ENCODE measurements at places on chromosomes 5 and 9.

DNA sequence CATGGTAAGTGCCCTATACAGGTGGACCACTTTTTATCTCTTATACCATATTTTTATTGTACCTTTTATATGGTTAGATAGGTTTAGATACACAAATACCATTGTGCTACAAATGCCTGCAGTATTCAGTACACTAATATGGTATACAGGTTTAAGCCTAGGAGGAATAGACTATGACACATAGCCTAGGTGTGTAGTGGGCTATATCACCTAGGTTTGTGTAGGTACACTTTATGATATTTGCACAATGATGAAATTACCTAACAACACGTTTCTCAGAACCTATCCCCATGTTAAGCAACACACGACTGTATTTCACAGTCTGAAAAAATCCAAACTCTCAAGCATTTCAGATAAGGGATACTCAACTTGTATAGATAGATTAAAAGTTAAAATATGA is 9.6 kb upstream of the PHF24 start:
- no peak for DNase-seq

GRCh38 chr9:78133751-78134150 is 102.1 kb upstream of the CEP78 start:
- DNase-seq: no peak

GRCh38 chr9:115640887-115641286 is 512.7 kb upstream of the PAPPA start:
- DNase-seq: no peak

GRCh38 chr5:1594357-1595106 is 70.8 kb upstream of the LPCAT1 start:
- DNase-seq: no peak

DNA sequence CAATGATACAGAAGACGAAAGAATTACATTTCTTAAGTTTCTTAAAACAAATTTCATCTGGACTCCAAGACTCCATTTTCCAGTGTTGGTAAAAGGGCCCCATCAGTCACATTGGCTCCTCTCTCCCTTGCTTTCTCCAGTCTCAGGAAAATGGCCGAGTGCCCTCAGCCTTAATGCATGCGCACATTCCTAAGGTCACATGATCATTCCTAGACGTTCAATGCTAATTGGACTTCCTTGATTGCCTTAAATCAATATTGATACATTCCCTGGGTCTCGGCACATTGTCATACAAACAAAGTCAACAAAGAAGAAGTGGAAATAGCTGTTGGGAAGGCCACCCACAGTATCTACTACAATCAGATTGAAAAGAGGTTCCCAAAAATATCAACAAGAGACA is 413.6 kb upstream of the GRAMD2B start:
- DNase-seq: no peak

GRCh38 chr9:13513716-13514444 is 234.4 kb upstream of the MPDZ start:
- no peak for DNase-seq

DNA sequence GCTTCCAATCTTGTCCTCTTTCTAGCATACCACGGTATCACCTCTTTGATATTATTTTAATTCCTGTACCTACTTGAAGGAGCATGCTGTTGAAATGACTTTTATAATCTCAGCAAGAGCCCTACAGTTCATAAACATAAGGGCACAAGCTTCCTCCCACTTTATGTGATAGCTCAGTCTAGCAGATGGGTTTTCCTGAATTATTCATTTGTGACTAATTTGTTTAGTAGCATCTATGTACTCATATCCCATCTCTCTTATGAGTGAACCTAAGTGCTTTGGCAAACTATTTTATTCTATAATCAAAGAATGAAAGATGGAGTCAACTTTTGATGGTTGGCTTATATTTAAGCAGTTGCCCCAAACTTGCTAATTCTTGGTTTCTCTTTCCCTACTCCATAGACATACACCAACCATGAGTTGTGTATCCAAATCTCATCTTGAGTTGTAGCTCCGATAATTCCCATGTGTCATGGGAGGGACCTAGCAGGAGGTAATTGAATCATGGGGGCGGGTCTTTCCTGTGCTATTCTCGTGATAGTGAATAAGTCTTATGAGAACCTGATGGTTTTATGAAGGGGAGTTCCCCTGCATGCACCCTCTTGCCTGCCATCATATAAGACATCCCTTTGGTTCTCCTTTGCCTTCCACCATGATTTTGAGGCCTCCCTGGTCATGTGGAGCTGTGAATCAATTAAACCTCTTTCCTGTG is 17.7 kb downstream of the TXNDC8 start:
- DNase-seq: no peak

- no peak for DNase-seq
Observed at GRCh38 chr5:18195910-18196309, 561.6 kb downstream of the TAF11L14 start.

- DNase-seq: no peak
Observed at GRCh38 chr5:172385707-172386106, 68.6 kb downstream of the SH3PXD2B start.

GRCh38 chr5:58501778-58502417 is 10.7 kb downstream of the GAPT start:
- no peak for DNase-seq

DNA sequence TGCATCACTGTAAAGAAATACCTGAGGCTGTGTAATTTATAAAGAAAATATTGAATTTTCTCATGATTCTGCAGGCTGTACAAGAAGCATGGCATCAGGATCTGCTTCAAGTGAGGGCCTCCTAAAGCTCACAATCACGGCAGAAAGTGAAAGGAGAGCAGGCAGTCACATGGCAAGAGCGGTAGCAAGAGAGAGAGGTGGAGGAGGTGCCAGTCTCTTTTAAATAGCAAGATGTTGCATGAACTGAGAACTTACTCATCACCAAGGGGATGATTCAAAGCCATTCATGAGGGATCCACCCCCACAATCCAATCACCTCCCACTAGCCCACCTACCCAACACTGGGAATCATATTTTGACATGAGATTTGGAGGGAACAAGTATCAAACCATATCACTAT is 184.5 kb upstream of the PAPPA start:
- no peak for DNase-seq

- no peak for DNase-seq
Observed at GRCh38 chr5:33317271-33317670, 123.5 kb upstream of the TARS1 start.

- no peak for DNase-seq
Observed at GRCh38 chr5:22593592-22593991, 259.6 kb downstream of the CDH12 start.

DNA sequence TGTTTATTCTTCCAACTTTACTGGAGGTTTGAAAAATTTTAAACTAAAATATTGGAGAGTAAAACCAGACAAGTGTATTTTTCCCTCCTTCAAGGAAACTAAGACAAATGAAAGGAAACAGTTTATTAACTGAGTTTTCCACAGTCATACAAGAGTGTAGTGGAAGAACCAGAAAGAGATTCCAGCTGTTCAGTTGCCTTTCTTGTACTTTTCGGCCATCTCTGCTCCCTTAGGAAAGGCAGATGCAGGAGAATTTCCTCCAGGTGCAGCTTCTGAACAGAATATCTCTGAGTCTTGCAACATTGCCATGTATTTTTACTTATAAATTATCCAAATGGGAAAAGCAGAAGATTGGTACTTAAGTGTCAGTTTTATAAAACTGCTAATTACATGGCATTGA is 217.1 kb downstream of the MAST4 start:
- no peak for DNase-seq

DNA sequence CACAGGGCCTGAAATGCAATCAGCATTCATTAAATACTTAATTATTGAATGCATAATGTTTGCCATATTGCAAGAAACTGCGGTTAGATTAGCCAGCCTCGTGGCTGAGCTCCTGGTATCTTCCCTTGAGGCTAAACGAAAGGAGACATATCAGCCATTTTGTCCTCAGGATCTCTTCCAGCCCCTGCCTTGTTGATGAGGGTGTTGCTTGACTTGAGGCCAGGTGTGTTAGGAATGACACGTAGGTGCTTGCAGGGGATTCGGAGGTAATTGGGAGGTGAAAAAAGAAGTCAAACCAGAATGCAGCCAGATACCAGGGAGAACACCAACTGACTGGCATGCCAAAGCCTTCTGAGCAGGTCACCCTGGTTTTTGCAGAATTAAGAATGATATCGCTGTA is 12.5 kb downstream of the SH3RF2 start:
- DNase-seq: no peak

GRCh38 chr5:10213316-10213715 is 36.4 kb downstream of the ATPSCKMT start:
- no peak for DNase-seq

- DNase-seq: no peak
Observed at GRCh38 chr9:127574072-127574993, 37.7 kb upstream of the STXBP1 start.

DNA sequence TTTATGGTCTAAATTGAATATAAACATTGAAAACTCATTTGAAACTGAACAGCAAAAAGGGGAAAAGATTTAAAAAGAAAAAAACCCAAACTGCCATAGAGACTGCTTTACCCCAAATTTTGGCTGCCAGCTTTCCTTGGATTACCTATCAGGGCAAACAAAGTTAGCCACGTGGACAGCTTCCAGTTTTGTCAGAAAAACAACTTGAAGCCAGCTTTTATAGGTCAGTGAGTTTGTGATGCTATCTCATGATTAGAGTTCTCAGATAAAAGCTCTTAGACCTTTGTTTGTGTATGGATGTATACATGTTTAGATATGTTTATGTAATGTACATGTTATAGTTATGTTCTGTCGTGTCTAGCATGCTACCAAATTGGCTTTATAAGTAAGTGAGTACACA is 16.1 kb downstream of the FBP2 start:
- DNase-seq: no peak

DNA sequence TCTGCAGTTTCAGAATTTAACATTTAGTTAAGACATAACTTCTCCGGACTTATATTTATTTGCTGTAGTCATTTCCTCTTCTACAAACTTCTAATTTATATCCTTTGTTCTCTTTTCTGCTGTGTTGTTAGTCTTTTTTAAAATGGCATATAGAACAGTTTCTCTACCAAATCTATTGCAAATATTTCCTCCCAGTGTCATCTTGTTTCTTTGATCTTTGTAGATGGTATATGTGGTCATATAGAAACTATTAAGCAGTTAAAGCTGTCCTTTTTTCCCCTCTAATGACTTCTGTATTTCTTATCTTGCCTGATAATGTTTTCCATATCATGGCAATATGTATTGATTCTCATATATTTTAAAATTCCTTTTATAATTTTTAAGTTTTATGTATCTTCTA is 264.5 kb downstream of the MCTP1 start:
- DNase-seq: no peak

DNA sequence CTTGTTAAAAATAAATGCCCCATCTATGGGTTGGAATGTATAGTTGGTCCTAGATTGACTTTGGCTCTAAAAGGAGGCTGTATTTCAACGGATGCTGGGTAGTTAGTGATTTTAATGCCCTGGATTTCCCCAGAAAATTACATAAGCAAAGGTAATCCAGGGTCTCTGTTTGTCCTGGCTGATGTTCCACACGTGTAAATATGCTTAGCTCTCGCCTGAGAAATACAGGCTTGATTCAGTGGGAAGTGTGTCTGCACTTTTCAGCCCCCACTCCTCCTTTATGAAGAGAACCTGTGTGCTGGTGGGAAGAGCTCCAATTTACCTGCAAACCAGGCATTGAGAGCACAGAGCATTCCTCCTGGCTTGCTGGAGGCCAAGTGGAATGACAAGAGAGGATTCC is 294.6 kb upstream of the CLINT1 start:
- DNase-seq: no peak

- DNase-seq: no peak
Observed at GRCh38 chr9:107462691-107463090, 26.9 kb downstream of the KLF4 start.

- no peak for DNase-seq
Observed at GRCh38 chr5:3786891-3787430, 191.3 kb downstream of the IRX1 start.

DNA sequence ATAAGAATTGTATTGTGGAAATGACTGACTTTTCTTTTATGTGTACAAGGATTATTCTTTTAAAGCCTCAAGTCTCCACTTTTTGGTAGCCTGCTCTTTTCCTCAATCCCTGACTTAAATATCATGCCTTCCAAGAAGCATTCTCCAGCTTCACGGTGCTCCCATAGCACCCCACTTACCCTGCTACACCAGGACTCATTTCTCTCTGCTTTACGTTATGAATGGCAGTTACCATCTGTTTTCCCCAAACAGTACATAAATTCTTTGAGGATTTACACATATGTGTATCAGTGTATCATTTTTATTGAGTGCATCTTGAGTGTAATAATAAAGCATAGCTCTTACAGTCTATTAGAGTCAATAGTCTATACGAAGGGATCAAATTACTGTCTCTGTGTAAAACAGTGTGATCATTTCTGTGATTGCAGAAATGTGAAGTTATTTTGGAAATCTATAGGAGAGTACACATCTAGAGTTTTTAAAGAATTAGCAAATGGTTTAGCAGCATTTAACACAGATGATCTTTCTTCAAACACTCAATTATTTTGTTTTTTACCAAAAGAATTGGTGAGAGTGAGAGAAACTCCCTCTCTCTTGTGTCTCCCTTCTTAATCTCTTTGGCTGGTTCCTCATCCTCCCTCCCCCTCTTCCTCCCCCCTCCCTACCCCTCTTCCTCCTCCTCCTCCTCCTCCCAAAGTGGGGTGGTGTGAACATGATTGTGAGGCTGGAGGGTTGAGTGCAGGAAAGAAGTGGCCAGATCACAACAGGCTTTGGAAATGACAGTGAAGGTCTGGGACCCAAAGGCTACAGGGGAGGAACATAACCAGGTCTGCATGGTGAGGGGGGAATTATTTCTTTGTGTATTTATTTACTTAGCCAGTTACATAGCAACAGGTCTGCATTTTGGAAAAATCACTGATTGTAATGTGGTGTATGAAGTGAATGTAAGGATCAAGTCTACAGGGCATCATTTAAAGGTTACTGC is 27.6 kb upstream of the ECM2 start:
- no peak for DNase-seq

- no peak for DNase-seq
Observed at GRCh38 chr9:93910196-93910595, 45.0 kb downstream of the BARX1 start.

- DNase-seq: no peak
Observed at GRCh38 chr9:35696520-35697215, 6.9 kb upstream of the TPM2 start.

DNA sequence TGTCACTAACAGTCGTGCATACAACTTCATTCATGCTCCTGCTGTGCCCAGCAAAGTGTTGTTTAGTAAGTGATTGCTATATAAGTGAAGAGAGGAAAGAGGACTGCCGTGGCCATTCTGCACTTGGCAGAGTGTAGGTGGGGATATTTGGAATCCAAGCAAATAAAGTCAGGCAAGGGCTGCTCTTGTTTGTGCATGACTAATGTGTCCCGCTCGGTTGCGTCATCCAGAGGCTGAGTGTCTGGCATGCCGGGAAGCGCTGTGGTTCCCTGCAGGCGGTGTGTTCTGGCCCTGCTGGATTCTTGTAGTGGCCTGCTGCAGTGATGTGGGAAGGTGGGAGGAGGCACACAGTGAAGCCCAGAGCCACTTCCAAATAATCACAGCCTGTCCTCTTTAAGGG is 136.9 kb upstream of the ANKH start:
- DNase-seq: peak; percentile 83

- no peak for DNase-seq
Observed at GRCh38 chr5:149433524-149434131, 54.5 kb upstream of the IL17B start.

GRCh38 chr5:2496126-2496525 is 255.4 kb downstream of the IRX2 start:
- DNase-seq: no peak
